Stimulated activated CD8-positive, alpha-beta memory T cell treated with anti-CD3 and anti-CD28 coated beads, Interleukin-2, amount 100 ng/mL, for 48 hours (primary cell): ENCODE measurements at places on chromosomes 11 and 22.

GRCh38 chr11:117983163-117983475 is 3.1 kb upstream of the IL10RA start:
- DNase-seq = no peak

- DNase-seq = no peak
Observed at GRCh38 chr11:90330632-90331031, 107.8 kb upstream of the CHORDC1 start.

GRCh38 chr11:134070342-134070845 is 1.5 kb downstream of the JAM3 start:
- no peak for DNase-seq

DNA sequence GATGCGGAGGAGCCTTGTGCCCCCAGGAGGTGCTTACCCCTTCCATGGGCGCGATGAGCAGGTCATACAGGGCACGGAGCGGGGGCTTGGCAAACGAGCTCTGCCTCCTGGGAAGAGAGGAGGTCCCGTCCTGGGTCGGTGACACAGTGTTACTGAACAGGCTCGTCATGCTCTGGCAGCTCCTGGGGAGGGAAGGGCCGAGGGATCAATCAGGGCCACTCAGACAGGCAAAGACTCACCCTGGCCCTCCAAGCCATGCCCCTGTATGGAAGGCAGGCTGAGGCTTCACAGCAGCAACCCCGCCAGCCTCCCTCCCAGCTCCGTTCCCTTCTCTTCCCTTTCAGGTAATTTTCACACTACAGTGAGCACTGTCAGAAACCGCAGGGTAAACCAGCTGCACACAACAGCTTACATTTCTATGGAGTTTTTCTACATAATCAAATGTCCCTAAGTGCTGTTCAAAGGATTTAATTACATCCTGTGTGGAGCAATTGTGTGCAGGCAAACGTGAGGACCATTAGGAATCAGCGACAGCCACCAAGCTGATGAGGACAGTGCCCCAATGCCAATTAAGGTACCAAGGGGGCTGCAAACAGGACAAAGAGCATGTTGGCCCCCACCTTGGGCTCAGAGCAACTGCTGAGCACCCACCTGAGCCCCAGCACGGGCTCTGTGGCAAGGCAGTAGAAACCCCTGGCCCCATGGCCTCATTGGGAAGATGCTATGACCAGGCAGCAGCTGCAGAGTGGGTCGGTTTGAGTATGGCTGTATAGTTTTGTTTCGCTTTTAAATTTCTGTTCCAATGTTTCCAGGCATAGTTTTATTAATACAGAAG is 95.4 kb upstream of the PITPNB start:
- DNase-seq = no peak

DNA sequence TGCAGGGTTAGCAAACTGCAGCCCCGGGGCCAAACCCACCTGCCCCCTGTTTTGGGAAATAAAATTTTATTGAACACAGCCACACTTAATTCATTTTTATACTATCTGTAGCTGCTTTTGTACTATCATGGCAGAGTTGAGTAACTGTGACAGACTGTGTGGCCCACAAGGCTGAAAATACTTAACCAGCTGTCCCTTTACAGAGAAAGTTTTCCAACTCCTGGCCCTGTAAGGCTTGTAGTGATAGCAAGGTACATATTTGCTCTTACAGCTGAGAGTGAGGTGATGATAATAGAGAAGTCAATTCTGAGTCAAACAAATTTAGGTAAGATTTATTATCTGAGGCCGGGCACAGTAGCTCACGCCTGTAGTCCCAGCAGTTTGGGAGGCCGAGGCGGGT is 87.4 kb upstream of the SLC6A5 start:
- DNase-seq = no peak
